ENCODE measurements at places on chromosomes 5 and 9.

GRCh38 chr5:171855798-171856763, 70.5 kb downstream of the SMIM23 start:
- DNase-seq, result no peak

GRCh38 chr5:42994246-42994554, 45.9 kb downstream of the ANXA2R start:
- DNase-seq, result no peak

- no peak for DNase-seq
Observed at GRCh38 chr5:123700624-123701287, 188.8 kb downstream of the CSNK1G3 start.

- DNase-seq, result peak; percentile 26
Observed at GRCh38 chr9:128341435-128341849, 1.1 kb downstream of the SLC27A4 start.

DNA sequence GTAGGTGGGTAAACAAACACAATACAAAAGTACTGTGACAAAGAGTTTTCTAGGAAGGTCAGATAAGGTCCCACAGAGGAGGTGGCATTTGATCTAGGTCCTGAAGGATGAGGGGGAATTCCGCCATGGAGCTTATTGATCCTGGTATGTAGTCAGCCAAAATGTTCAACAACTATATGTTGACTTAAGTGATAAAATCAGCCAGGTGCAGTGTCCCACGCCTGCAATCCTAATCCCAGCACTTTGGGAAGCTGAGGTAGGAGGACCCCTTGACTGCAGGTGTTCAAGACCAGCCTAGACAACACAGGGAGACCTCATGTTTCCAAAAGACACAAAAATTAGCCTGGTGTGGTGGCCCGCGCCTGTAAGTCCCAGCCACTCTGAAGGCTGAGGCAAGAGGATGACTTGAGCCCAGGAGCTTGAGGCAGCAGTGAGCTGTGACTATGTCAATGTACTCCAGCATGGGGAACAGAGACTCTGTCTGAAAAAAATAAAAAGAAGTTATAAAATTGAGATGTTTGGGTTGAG, 46.4 kb upstream of the PLIN2 start:
- DNase-seq, result no peak

DNA sequence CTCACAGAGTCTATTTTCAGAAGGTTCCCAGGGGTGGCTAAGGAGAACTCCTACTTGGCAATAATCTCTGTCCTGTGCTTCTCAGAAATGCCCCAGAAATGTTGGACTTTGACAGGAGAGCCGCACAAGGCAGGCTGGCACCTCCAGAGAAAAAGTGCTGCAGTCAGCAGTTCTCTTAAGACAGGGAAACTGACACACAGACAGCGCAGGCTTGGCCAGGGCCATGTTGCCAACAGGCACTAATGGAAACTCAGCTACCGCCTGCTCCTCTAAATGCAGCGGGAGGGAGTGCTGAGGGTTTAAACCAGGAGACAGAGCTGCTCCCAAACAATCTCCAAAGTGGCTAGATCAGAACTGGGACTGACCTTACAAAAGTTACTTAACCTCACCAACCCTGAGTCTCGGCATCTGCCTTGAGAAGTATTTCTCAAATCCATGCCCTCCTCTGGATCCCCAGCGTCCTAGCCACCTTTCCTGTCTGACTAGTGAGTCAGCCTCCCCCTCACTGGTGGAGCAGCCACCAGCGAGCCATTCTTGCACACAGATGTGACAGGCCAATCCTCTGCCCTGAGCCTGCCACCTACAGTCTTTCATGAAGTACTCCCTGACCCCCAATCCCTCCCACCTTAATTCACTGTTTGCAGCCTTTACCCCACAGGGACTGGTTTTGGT, 186.4 kb downstream of the CDK5RAP2 start:
- no peak for DNase-seq

GRCh38 chr9:126500600-126501382, 112.9 kb upstream of the LMX1B start:
- peak; percentile 33 for DNase-seq

- no peak for DNase-seq
Observed at GRCh38 chr9:104905153-104905901, 22.6 kb downstream of the ABCA1 start.

GRCh38 chr5:56564541-56565282, 250.6 kb upstream of the MAP3K1 start:
- no peak for DNase-seq

GRCh38 chr9:93698140-93698908, 121.9 kb downstream of the PHF2 start:
- DNase-seq, result no peak
